Right lobe of liver (tissue), 6 donors: ENCODE measurements at places on chromosomes 7 and 10. TPM values are rescaled to one million over a fixed set of nuclear protein-coding genes. Genes with fewer than 3 reads are reported as not detected.

The COMMD3 gene
- total RNA-seq = 39.0 TPM

The NRP1 gene
- 28.3 TPM for total RNA-seq

The CYP26C1 gene
- 0.12 TPM for total RNA-seq

The CPSF4 gene
- total RNA-seq = 10.7 TPM

The MINDY3 gene
- 12.1 TPM for total RNA-seq

The PAOX gene
- 15.9 TPM for total RNA-seq

The ZNF33A gene
- 24.2 TPM for total RNA-seq

The ORAI2 gene
- total RNA-seq = 4.2 TPM

The SKAP2 gene
- total RNA-seq = 11.2 TPM

The C10orf95 gene
- total RNA-seq = not detected

The CRTAC1 gene
- not detected for total RNA-seq

The FRAT1 gene
- 8.5 TPM for total RNA-seq

The PSD gene
- 0.12 TPM for total RNA-seq

The C10orf67 gene
- total RNA-seq = not detected

The CCT6A gene
- 24.5 TPM for total RNA-seq

The DHX32 gene
- 16.0 TPM for total RNA-seq

The LRRC4 gene
- 2.6 TPM for total RNA-seq

The NXPH1 gene
- not detected for total RNA-seq

The ITGB8 gene
- total RNA-seq = 0.64 TPM

The FLNC gene
- 0.67 TPM for total RNA-seq

The CALML3 gene
- total RNA-seq = not detected

The ODAD2 gene
- total RNA-seq = 0.81 TPM

The SPDYE8 gene
- not detected for total RNA-seq
